CD4-positive, alpha-beta T cell treated with Interleukin-17A for 1 hour (primary cell): ENCODE measurements at places on chromosomes 16 and 17.

DNA sequence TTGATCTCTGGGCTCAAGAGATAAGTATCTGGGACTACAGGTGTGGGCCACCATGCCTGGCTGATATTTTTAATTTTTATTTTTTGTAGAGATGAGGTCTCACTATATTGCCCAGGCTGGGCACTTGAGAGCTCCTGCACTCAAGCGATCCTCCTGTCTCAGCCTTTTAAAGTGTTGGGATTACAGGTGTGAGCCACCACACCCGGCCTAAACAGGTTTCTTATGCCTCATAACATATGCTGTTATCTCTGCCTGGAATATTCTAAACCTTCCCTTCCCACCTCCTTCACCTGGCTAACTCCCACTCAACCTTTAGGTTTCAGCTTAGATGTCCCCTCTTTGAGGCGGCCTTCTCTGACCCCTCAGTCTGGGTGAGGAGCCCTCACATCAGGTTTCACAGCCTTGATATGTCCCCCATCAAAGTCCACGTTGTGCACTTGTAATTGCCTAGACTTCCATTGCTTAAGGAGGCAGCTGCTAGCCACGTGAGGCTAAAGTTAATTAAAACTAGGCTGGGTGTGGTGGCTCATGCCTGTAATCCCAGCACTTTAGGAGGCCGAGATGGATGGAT is 8.6 kb upstream of the CNP start:
- DNase-seq = no peak

GRCh38 chr17:82094931-82095776 is 2.9 kb downstream of the FASN start:
- no peak for DNase-seq

GRCh38 chr16:19691161-19691711 is 26.8 kb downstream of the KNOP1 start:
- no peak for DNase-seq

DNA sequence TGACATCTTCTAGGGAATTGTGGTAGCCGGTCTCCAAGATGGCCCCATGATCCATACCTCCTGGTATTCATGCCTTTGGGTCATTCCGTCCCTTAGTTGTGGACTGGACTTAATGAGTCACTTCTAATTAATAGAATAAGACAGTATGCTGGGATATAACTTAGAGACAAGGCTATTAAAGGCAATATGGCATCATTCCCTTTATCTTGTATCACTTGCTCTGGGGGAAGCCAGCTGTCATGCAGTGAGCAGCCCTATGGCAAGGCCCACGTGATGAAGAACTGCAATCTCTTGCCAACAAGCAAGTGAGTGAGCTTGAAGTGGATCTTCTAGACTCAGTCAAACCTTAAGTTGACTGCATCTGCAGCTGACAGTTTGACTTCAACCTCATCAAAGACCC is 97.8 kb upstream of the MED13 start:
- no peak for DNase-seq

DNA sequence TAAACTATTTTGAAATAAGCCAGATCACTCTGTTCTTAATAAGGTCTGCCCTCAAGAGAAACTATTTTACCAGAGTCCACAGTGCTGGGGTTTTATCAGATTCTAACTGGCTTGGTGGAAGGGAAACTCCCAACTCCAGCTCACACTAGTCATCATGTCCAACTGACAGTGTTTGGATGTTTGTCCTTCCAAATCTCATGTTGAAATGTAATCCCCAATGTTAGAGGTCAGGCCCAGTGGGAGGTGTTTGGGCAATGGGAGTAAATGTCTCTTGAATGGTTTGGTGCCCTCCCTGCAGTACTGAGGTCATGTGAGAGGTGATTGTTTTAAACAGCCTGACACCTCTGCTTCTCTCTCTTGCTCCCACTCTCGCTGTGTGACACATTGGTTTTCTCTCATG is 1301.0 kb upstream of the CDH8 start:
- DNase-seq = no peak
